ENCODE measurements at places on chromosomes 12 and 14. TPM values are rescaled to one million over a fixed set of nuclear protein-coding genes. Genes with fewer than 3 reads are reported as not detected.

The TEAD4 gene
- 0.94 TPM for total RNA-seq

The FOXA1 gene
- total RNA-seq = not detected

The ADCY4 gene
- total RNA-seq = 1.4 TPM

The KMT2D gene
- total RNA-seq = 17.6 TPM

The TMEM132D gene
- 4.4 TPM for total RNA-seq

The ASB2 gene
- total RNA-seq = not detected

The RFX4 gene
- total RNA-seq = 3.6 TPM

The GPR135 gene
- 5.9 TPM for total RNA-seq

The SLC39A5 gene
- not detected for total RNA-seq

The TRIM9 gene
- total RNA-seq = 40.2 TPM

The NRL gene
- 0.94 TPM for total RNA-seq

The FOXG1 gene
- total RNA-seq = 75.5 TPM

The RGS6 gene
- total RNA-seq = 6.9 TPM

The NOVA1 gene
- 58.3 TPM for total RNA-seq

The MGAT4C gene
- total RNA-seq = 56.9 TPM

The DEPDC4 gene
- total RNA-seq = 1.2 TPM

The KCNMB4 gene
- 67.2 TPM for total RNA-seq

The EFS gene
- total RNA-seq = 17.5 TPM

The KRT77 gene
- not detected for total RNA-seq

The A2M gene
- 44.5 TPM for total RNA-seq

The SERPINA6 gene
- not detected for total RNA-seq

The PARPBP gene
- 5.5 TPM for total RNA-seq

The CELA1 gene
- total RNA-seq = not detected

The SMCO2 gene
- 0.78 TPM for total RNA-seq

The CDH24 gene
- total RNA-seq = 10.3 TPM

The GXYLT1 gene
- total RNA-seq = 14.3 TPM

The GPR68 gene
- 5.9 TPM for total RNA-seq

The TSPAN19 gene
- total RNA-seq = 0.16 TPM

The KLHDC1 gene
- total RNA-seq = 15.9 TPM

The KRT79 gene
- not detected for total RNA-seq

The PRICKLE1 gene
- 8.7 TPM for total RNA-seq

The ABCB9 gene
- 21.2 TPM for total RNA-seq

The ESR2 gene
- total RNA-seq = 1.4 TPM

The SYNE2 gene
- total RNA-seq = 94.8 TPM

The PAN2 gene
- 29.9 TPM for total RNA-seq

The GPR65 gene
- total RNA-seq = 0.47 TPM

The DHH gene
- 0.47 TPM for total RNA-seq

The RCOR1 gene
- total RNA-seq = 13.1 TPM

The ITPR2 gene
- total RNA-seq = 31.0 TPM

The OTUB2 gene
- total RNA-seq = 5.6 TPM

The TOMM20L gene
- total RNA-seq = not detected
